ENCODE measurements at places on chromosomes 1 and 21. TPM values are rescaled to one million over a fixed set of nuclear protein-coding genes. Genes with fewer than 3 reads are reported as not detected.

The OR10J5 gene
- not detected for total RNA-seq

The DMBX1 gene
- not detected for total RNA-seq

The ACKR1 gene
- not detected for total RNA-seq

The C1orf116 gene
- 72.0 TPM for total RNA-seq

The C1orf94 gene
- total RNA-seq, result not detected

The KRTAP10-11 gene
- total RNA-seq, result not detected

The RGS8 gene
- not detected for total RNA-seq

The C2CD2 gene
- total RNA-seq, result 8.5 TPM

The TDRD5 gene
- total RNA-seq, result not detected

The RIPK4 gene
- total RNA-seq, result 41.0 TPM

The OR2T11 gene
- total RNA-seq, result not detected

The BGLAP gene
- total RNA-seq, result not detected

The PRAMEF8 gene
- total RNA-seq, result not detected

The CLEC20A gene
- 0.28 TPM for total RNA-seq

The XCL1 gene
- total RNA-seq, result not detected

The HDAC1 gene
- total RNA-seq, result 102 TPM

The ADAMTS5 gene
- not detected for total RNA-seq

The LEFTY1 gene
- total RNA-seq, result not detected

The SDHB gene
- 140 TPM for total RNA-seq

The OR10J1 gene
- total RNA-seq, result not detected

The EFNA1 gene
- total RNA-seq, result 26.1 TPM

The NBPF19 gene
- 2.4 TPM for total RNA-seq

The FAM131C gene
- total RNA-seq, result 3.5 TPM

The SPATA6 gene
- total RNA-seq, result 0.65 TPM

The TMEM59 gene
- total RNA-seq, result 141 TPM

The DIRAS3 gene
- 0.46 TPM for total RNA-seq

The LMX1A gene
- total RNA-seq, result not detected

The C21orf58 gene
- 3.7 TPM for total RNA-seq

The MYBPH gene
- not detected for total RNA-seq

The RAP1GAP gene
- total RNA-seq, result 0.46 TPM

The OR2T12 gene
- total RNA-seq, result not detected

The AMY2B gene
- 1.5 TPM for total RNA-seq

The TMEM53 gene
- 6.1 TPM for total RNA-seq

The PKP1 gene
- 357 TPM for total RNA-seq

The HES2 gene
- total RNA-seq, result 173 TPM

The CCDC17 gene
- 0.56 TPM for total RNA-seq

The CD53 gene
- total RNA-seq, result not detected

The SIK1 gene
- total RNA-seq, result 9.8 TPM

The ESPN gene
- 13.7 TPM for total RNA-seq

The FMOD gene
- total RNA-seq, result 0.05 TPM

The RLF gene
- total RNA-seq, result 13.7 TPM

The CD101 gene
- 0.14 TPM for total RNA-seq

The CNKSR1 gene
- total RNA-seq, result 16.8 TPM

The C1orf87 gene
- total RNA-seq, result not detected

The OR2L2 gene
- not detected for total RNA-seq

The DISP3 gene
- 0.37 TPM for total RNA-seq

The DOCK7 gene
- 38.3 TPM for total RNA-seq

The SELP gene
- not detected for total RNA-seq

The DLGAP3 gene
- not detected for total RNA-seq

The MFAP2 gene
- 53.1 TPM for total RNA-seq

The SPATA17 gene
- total RNA-seq, result 1.5 TPM

The TMPRSS15 gene
- total RNA-seq, result not detected

The SPRR2B gene
- not detected for total RNA-seq

The MAP3K21 gene
- total RNA-seq, result 10.6 TPM

The ERICH3 gene
- not detected for total RNA-seq

All from airway epithelial cell (primary cell).